ENCODE measurements at places on chromosomes 6 and 20.

DNA sequence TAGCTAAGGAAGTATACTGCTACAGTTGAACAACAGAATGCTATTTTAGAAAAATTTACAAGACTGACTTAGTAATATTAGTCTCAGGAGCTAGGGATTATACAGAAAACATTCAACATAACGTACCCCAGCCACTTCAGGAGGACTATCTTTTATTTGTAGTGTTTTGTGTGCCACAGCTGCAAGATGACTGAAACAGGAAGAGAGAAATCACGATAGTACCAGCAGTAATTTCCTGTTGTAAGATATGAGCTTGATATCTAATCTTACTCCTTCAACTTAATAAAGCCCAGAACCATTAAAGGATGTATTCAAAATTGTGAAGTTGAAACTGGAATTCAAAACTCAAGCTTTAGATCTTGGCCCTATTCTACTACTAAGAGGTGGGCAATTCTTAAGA lies 42.1 kb downstream of the SLC35A1 start:
- DNase-seq: no peak

- no peak for DNase-seq
Observed at GRCh38 chr6:64874776-64875175, 832.2 kb downstream of the EYS start.

GRCh38 chr20:1417273-1417672 lies 24.4 kb upstream of the FKBP1A start:
- peak; percentile 51 for DNase-seq

DNA sequence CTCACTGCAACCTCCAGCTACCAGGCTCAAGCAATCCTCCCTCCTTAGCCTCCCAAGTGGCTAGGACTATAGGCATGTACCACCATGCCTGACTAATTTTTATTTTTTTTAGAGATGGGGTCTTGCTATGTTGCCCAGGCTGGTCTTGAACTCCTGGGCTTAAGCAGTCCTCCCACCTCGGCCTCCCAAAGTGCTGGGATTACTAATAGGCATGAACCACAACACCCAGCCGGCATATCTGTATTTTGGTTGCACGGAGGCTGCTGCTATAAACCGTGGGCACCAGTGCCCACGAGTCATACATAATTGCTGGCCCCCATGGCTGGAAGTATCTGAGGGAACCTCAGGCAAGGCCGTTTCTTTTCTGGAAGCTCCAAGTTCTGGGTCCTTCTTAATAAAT lies 18.3 kb upstream of the ADRM1 start:
- no peak for DNase-seq

GRCh38 chr6:44342052-44342451 lies 398 bp upstream of the SPATS1 start:
- DNase-seq: no peak

DNA sequence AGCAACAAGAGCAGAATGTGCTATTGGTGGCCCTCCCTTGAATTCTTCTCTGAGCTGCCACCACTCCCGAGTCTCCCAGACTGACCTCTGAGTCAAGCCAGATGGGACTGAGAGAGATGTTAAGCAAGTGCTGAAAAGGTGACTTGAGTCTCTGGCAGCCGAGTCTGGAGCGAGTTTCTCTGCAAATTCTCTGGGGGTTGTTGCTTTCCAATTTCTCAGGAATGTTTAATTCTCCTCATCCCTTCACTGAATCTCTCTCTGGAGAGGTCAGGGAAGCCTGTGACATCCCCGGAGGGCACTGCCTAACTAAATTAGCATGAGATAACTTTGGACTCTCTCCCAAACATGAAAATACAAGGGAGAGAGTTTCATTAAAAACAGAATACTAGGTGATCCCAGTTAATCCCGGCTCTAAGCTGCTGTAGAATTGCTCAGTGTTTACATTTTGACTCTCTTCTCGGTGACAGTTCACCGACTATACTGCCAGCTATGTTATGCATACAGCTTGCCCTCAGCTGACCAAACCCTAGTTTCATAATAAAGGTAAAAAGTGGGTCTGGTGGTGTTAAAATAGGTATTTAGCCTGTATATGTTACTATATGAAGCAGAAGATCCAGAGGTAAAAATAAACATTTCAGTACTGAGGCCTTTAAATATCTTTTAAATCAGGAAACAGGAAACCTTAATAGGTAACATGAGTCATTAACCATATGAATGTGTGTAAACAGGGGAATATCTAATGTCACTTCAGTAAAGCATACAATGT lies 157.9 kb downstream of the FOXC1 start:
- peak; percentile 62 for DNase-seq

Data from MCF 10A (cell line).